ENCODE measurements at places on chromosomes 4 and X. TPM values are rescaled to one million over a fixed set of nuclear protein-coding genes. Genes with fewer than 3 reads are reported as not detected.

The GPR50 gene
- not detected for total RNA-seq

The TET2 gene
- total RNA-seq = 53.2 TPM

DNA sequence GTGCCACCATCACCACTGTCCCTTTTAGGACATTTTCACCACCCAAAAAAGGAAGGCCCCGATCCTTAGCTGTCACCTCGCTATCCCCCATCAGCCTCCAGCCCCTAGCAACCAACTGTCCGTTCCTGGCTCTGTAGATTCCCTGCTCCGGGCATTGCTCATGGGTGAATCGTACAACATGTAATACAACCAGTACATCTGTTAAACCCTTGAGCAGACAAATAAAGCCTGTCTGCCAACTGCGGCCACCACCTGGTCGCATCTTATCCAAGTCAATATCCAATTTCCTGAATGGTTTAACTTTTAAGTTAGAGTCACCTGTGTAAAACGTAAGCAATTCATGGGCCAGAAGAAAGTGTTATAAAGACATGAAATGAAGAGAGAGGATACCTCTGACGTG is 251.9 kb downstream of the AFAP1 start:
- DNase-seq = no peak

DNA sequence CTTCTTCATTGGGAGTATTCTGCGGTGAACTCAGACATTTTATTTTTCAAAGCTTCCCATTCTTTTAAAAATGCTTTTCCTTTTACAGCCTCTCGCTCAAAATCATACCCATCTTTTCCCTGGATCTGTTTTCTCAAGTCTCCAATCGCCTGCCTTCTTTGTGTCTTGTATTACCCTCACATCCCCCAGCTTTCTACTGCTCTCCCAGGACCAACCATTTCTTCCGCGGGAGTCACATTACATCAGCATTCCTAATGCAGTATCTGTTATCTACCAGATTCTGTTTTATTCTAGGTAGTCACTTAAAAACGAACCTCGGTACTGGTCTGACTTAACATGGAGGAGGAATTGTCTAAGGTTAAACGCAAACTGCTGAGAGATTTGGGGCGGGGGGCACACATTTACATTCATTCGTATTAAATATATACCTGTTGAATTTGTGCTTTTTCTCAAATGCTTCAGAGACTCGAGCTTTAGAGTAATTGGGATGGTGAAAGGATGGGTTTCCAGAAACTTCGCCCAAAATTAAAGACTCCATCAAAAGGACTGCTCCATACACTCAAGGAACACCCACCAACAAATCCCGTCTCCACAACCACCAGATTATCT is 493 bp upstream of the UCHL1 start:
- no peak for DNase-seq

DNA sequence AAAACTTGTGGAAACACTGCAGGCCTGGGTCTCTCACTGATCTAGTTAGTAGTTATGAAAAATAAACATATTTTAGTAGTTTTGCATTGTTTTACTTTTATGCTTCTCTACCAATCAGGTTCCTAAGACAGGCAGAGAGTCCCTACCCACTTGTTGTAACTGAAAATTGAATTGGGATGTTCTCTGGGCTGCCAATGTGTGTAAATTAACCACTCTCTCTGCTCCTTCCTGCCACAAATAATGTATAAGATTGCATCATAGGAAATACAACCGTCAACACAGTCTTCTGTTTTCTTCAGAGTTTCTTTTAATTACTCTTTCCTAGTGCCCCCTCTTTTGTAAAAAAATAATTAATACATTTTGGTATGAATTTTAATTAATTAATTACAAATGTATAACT is 677.3 kb downstream of the FSTL5 start:
- DNase-seq = no peak

- no peak for DNase-seq
These were observed 98.9 kb downstream of the GATB start for GRCh38 chr4:151661873-151662272.

DNA sequence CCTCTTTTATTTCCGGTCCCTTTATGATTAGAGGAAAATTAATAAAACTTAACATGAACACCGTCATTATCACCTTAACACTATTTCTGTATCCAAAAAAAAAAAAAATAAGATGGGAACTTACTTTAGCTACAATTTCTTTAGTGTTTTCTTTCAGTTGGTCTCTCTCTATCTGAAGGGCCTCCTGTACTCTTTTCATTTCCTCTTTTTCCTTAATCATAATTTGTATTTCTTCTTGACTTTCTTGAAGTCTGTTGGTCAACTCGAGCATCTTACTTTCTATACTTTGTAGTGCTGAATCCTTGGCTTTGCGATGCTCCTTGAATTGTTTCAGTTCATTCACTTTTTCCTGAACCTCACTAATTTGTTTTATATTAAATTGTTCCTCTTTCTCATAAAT is 45.3 kb upstream of the BDH2 start:
- no peak for DNase-seq

DNA sequence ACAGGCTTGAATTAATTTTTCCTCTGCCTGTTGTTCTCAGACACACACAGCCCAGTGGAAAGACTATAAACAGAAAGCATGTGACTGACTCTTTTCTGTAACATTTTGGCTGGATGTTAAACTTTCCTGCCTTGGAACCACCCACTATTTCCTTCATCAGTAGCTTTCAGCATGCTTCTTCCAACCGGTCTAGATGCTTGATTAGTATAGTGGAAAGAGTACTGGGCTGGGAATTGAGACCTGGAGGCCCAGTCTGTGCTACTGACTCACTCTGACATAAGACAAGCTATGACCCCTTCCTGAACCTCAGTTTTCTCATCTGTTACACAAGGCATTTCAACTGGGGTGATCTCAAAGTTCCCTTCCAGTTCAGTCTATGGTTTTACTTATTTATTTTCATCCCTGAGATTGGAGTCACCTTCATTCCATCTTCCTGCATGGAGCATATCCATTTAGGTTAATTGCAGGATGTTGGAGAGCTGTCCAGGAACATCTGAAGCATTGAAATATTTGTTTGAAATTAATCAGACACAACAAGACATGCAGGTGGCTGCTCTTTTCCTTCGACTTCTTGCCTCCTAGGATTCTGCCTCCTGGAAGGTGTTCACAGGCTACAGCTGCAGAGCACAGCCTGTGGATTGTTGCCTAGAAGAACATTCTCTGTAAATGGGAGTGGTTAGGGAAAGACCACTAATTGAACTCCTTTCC is 173.4 kb downstream of the RTL9 start:
- no peak for DNase-seq

DNA sequence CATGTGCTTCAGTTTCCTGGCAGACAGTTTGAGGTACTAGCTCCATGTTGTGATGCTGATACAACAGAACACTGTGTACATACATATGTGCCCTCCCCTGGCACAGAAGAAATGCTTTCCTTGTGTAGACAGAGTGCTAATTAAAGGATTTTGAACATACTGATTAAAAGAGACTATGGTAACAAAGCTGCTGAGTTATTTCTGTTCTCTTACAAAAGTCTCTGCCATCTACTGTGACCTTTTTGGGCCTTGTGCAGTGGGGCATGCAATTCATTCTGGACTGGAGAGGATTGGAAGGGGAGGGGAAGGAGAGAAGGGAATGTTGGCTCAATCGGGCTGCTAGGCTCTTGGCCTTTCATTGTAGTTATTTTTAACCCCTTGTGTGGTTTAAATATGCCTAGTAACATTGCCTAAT is 6.0 kb downstream of the PDLIM5 start:
- no peak for DNase-seq
